ENCODE measurements at places on chromosomes 1 and 21.

DNA sequence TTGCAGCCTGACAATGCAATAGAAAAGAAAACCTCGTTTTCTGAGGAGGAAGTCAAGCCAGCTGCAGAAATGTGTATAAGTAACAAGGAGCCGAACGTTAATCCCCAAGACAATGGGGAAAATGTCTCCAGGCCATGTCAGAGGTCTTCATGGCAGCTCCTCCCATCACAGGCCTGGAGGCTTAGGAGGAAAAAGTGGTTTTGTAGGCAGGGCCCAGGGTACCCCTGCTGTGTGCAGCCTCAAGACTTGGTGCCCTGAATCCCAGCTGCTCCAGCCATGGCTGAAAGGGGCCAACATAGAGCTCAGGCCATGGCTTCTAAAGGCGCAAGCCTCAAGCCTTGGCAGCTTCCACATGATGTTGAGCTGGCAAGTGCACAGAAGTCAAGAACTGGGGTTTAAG is 78.0 kb upstream of the HOOK1 start:
- no peak for DNase-seq

DNA sequence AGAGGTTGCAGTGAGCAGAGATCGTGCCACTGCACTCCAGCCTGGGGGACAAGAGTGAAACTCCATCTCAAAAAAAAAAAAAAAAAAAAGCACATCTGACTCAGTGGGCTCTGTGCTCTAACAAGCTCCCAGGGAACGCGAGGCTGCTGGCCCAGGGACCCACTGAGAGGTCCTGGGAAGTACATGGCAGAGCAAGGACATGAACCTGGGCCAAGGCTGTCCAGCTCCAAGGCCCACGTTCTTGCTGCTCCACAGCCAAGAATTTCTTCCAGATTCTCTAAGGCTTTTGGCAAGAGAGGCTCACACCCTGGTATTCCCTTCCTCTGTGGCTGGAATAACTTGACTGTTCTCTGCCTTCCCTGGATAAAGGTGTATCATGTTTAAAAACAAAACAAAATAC is 15.4 kb upstream of the AGTRAP start:
- no peak for DNase-seq

DNA sequence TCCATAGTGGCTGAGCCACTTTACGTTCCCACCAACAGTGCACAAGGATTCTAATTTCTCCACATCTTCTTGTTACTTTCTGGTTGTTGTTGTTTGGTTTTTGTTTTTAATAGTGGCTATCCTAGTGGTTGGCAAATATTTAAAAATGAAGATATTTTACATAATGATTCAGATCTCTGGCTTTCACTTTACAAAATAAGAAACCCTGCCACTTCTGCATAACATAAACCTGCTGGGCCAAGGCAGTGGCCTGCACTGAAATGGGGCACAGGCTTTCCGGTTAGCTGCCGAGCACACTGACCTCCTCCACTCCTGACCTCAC is 320.4 kb downstream of the RPS6KC1 start:
- no peak for DNase-seq

GRCh38 chr1:109231066-109231465 is 17.3 kb downstream of the SARS1 start:
- no peak for DNase-seq

DNA sequence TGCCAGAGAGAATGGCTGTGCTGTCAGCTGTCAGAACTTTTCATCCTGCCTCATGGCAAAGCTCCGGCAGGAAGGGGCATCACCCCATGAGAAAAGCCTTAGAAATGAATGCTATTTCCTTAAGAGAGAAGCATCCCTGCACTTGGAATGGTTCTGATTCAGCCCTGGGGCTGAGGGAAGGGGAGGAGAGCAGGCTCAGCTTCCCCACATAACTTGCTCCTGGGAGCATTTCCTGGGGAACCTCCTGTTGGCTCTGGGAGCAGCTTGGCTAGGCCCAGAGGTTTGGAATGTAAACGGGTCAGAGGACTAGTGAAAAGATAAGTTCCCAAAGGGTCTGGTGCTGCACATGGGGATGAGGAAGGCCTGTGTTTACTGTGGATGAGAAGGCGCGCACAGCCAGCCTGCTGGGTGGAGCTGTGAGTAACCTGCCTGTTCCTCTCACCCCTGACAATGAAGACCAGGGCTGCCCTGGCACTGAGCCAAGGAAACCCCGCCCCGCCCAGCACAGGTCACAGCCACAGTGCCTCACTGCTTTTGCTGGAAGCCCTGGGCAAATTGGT is 5.0 kb downstream of the PRELP start:
- DNase-seq: peak; percentile 99

DNA sequence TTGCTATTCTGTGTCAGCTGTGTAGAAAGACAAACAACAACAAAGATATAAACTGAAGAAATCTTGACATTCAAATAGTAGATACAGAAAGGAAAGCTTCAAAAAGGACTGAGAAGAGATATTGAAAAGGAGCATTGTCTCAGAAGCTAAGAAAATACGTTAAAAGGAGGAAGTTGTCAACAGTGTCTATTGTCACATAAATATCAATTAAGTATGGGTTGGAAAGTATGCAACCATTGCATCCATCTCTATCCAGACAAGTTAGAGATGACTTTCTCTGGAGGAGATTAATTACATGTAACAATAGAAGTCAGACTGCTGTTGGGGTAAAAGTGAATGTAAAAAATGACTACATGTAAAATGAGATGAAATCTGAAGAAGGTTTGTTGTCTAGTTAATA is 29.7 kb upstream of the BRINP3 start:
- DNase-seq: no peak

- no peak for DNase-seq
Observed at GRCh38 chr1:156225677-156226014, 12.8 kb downstream of the PMF1 start.

- DNase-seq: no peak
Observed at GRCh38 chr1:78141531-78142231, 95.9 kb downstream of the GIPC2 start.

GRCh38 chr1:116111524-116112021 is 374 bp downstream of the MAB21L3 start:
- DNase-seq: no peak

DNA sequence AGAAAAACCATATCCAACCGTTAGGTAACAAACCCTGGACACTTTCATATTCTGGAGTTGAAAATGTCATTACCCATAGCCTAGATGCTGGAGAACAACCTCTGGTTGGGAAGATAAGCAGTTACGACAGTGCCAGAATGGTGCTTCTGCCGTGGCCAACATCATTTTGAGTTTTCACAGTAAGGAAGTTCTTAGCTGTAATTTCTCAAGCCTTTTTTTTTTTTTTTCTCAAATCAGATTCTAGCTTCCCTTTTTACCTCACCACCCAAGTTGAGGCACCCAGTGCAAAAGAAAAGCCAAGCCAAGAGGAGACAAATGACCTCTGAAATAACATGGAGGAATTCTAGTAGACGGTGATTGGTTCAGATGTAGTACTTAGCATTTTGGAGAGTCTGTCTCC is 21.8 kb downstream of the PPT1 start:
- DNase-seq: no peak

DNA sequence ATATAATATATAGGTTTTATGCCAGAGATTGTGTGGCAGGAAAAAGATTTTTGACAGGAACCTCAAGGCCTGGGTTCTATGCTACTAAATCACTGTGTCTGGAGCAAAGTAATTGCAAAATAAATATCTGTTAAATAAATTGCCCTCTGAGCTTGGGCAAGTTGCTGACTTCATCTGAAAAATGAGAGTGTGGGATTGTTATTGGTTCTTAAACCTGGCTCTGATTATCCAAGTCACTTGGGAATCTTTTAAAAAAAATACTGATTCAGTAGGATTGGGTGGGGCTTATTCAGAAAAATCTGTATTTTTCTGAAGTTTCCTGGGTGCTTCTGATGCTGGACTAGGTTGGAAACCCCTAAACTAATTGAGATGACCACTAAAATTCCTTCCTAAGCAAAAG is 174.1 kb upstream of the SGIP1 start:
- DNase-seq: no peak

DNA sequence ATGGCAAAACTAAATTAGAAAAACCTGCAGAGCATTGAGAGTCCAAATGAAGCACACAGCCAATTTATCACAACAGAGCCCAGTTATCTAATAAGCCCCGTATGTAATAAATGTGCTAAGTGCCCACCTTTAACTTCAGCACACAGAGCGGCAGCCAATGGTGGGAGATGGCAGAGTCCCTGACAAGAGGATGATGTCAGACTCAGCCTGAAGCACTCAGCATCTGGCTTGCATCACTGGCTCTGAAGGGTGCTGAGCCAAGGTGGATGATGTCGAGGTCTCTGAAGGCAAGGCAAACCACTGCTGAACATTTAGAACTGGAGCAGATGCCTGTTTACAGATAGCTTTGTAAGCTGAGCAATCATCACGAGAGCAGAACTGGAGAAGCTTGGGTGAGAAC is 118.3 kb downstream of the NUF2 start:
- DNase-seq: no peak

DNA sequence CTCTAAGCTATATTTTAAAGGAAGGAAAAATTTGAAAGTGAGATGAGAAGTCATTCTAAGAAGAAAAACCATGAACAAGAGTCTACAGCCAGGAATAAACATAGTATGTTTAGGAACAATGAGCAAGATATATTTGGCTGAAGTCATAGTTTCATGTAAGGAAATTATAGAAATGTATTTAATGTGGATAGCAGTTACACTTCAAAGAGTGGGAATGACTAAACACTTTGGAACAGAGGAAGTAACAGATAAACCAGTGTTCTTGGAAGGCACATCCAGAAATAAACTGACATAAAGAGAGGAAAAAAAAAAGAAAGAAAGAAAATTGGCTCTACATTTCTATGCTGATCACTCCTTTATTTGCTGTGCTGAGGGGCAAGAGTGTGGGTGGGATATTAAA is 18.0 kb downstream of the C8A start:
- DNase-seq: no peak

GRCh38 chr1:112083487-112083886 is 94.0 kb upstream of the KCND3 start:
- DNase-seq: no peak

- DNase-seq: peak; percentile 45
Observed at GRCh38 chr1:109399326-109399957, 1.7 kb upstream of the SORT1 start.

GRCh38 chr1:228228601-228229074 is 20.8 kb downstream of the OBSCN start:
- DNase-seq: peak; percentile 78

- no peak for DNase-seq
Observed at GRCh38 chr21:35703704-35704103, 356.6 kb downstream of the SETD4 start.

GRCh38 chr21:17911628-17912027 is 92.5 kb upstream of the C21orf91 start:
- DNase-seq: peak; percentile 37

GRCh38 chr1:184708084-184708676 is 46.5 kb downstream of the EDEM3 start:
- no peak for DNase-seq

DNA sequence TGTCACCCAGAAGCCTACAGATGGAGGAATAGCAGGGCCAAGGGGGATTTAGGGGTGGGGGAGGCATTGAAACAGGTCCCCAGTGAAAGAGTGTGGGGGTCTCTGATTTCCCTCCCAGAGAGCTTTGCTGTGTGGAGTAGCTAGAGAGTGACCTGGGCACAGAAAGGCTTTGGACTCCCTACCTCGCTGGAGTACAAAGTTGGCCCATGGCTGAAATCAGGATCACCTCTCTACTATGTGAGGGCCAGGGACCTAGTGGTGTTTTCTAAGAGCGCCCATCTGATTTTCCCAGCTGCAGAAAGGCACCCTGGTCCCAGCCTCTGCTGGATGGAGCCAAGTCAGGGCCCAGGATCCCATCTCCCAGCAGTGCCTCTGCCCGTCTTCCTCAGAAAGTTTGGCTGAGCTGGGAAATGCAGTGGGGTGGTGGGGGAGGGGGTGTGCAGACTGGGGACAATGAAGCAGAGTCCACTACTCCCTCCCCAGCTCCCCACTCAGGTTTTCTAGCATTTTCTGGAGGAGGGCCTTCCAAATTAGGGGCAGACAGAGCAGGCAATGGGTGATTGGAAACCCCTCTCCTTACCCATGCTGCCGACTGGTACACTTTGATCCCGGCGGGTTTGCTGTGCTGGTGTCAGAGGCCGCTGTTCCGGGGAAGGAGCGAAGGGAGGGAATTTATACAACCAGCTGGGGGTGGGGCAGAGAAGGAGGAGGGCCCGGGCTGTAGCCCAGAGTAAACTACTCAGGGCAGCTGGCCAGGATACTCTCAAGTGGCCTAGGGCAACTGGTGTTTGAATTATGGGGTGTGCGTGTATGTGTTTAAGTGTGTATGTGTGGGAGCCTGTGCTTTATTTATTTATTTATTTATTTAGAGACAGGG is at the start of gene SELENBP1:
TSS of gene SELENBP1 (minus strand) at position 648 of the 877 bp plus-strand sequence. CDS start at position 584, 64 bp downstream.
- peak; percentile 38 for DNase-seq

- DNase-seq: no peak
Observed at GRCh38 chr1:208118841-208119606, 125.2 kb downstream of the PLXNA2 start.

- DNase-seq: no peak
Observed at GRCh38 chr1:51497340-51497739, 21.7 kb downstream of the EPS15 start.

GRCh38 chr1:96362623-96363022 is 359.0 kb upstream of the PTBP2 start:
- DNase-seq: peak; percentile 90

GRCh38 chr1:30045304-30046090 is 677.9 kb downstream of the MATN1 start:
- DNase-seq: no peak

- peak; percentile 33 for DNase-seq
Observed at GRCh38 chr1:192901500-192901899, 92.7 kb downstream of the RGS2 start.

DNA sequence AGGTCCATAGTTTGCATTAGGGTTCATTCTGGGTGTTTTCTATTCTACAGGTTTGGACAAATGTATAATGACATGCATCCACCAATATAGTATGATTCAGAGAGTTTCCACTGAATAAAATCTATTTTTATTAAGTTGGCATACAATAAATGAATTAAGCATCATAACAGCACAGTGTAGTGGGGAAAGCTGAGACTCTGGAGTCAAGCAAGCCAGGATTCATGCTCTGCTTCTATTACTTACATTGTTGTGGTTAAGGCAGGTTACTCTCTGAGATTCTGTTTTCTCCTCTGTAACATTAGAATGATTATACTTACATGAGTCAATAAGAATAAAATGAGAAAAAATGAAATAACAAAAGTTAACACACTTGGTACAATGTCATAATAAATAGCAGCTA is 131.3 kb downstream of the SLC30A10 start:
- DNase-seq: no peak

DNA sequence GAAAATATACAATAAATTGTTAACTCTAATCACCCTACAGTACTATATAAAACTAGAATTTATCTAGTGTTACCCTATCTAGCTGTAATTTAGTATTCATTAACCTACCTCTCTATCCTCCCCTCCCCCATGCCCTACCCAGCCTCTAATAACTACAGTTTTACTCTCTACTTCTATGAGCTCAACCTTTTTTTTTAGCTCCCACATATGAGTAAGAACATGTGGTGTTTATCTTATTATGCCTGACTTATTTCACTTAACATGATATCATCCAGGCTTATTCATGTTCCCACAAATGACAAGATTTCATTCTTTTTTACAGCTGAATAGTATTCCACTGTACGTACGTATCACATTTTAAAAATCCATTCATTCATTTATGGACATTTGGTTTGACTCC is 46.0 kb upstream of the WARS2 start:
- no peak for DNase-seq

- DNase-seq: no peak
Observed at GRCh38 chr1:15146142-15146680, 7.3 kb upstream of the TMEM51 start.

GRCh38 chr1:64220241-64220640 is 16.8 kb downstream of the UBE2U start:
- no peak for DNase-seq
